ENCODE measurements at places on chromosomes 1 and 21. TPM values are rescaled to one million over a fixed set of nuclear protein-coding genes. Genes with fewer than 3 reads are reported as not detected.

The FLG2 gene
- not detected for total RNA-seq

DNA sequence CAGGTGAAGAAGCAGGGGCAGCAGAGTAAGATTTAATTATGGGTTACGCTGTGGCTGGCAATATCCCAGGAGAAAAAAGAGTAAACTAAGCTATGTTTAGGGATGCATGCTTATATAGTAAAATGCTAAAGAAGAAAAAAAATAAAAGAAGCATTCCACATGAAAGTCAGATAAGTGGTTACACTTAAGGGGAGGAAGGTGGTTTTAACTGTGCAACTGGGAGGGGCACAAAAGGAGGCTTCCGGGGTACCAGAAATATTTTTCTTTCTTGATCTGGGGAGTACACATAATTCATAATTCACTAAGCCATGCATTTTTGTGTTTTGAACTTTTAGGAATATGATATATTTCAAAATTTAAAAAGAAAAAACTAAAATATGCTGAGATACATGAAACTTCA, 39.5 kb downstream of the USP48 start:
- no peak overlapping the region for H3K27ac ChIP-seq
- no peaks in the 10 kb centered on the region for H3K4me1 ChIP-seq
- peaks cover 41% of the 10 kb centered on the region for H3K36me3 ChIP-seq
- no peak overlapping the region for H3K4me3 ChIP-seq

DNA sequence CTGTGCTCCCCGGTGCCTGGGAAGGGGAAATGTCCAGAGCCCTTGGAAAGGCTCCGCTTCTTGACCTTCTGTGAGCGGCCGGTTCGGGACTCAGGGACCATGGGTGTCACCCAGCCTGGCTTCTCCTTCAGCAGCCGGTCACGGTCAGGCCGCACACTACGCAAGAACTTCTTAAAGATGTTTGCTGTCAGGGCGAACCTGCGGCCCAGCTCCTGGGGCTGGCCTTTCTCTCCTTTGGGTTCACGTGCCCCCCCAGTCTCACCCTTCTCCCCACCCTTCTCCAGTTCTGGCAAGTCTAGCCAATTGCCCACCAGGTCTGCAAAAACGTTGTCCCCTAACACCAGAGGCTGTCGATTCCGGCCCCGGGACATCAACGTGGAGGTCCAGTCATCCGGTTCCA, 12.1 kb downstream of the INKA2 start:
- no peak overlapping the region for H3K4me3 ChIP-seq
- H3K27me3 ChIP-seq = no peaks in the 10 kb centered on the region
- H3K4me1 ChIP-seq = peaks cover 21% of the 10 kb centered on the region
- no peak for DNase-seq

- no peaks in the 10 kb centered on the region for H3K4me1 ChIP-seq
- peaks cover 47% of the 10 kb centered on the region for H3K36me3 ChIP-seq
- no peak overlapping the region for H3K4me3 ChIP-seq
- H3K27ac ChIP-seq = no peak overlapping the region
These were observed 23.0 kb downstream of the IVNS1ABP start for GRCh38 chr1:185293967-185294542.

DNA sequence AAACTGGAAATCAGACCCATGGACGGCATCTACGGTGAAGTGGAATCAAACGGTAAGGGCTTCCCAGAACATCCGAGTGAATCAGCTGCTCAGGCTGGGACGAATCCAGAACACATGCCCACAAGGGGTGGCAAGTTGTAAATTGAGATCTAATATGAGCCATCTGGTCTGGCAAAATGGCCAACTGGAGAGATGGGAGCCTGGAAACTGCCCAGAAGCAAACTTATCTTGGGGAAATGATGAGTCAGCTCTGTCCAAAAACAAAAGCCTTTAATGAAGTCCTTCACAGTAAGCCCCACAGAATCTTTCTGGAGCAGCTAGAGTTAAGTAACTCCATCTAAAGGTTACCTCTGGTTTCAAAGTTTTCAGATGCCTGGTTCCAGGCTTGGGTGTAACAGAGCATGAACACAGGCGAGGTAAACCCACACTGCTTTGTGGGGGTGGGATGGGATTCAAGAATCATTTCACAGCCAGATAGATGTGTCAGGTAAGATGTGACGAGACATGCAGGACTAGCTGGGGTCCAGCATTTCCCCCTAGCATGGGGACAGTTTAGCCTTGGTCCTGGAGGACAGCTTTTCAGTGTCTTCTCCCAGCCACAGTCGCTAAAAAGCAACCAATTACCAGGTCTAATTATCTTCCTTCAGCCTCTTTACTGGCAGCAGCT, 10.5 kb upstream of the SRP9 start:
- DNase-seq = no peak
- H3K4me3 ChIP-seq = no peak overlapping the region
- no peaks in the 10 kb centered on the region for H3K4me1 ChIP-seq
- peaks cover 1% of the 10 kb centered on the region for H3K27me3 ChIP-seq
- H3K36me3 ChIP-seq = no peaks in the 10 kb centered on the region

DNA sequence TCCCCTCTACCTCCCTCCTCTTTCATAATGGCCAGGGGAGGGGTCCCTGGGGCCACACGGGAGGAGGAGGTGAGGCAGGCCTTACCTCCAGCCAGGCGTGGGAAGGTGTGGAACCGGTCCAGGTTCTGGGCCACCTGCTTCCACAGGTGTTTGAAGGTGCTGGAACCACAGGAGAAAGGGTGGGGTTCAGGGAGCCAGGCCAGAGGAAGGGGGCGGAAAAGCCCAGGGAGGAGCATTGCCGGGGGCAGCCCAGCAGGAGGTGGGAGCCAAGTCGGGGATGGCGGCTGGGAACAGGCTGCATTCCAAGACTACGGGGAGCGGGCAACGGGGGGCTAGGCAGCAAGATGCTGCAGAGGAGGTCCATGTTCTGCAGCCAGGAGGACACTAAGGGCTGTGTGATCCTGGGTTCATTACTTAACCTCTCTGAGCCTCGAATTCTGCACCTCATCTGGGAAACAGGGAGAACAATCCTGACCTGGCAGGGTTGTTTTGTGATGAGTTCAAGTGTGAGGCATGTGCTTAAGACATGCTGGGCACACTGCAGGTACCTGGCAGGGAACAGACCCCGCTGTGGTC, 19.8 kb upstream of the TAS1R2 start:
- no peak overlapping the region for H3K4me3 ChIP-seq
- H3K4me1 ChIP-seq = no peaks in the 10 kb centered on the region
- no peak overlapping the region for H3K27ac ChIP-seq

DNA sequence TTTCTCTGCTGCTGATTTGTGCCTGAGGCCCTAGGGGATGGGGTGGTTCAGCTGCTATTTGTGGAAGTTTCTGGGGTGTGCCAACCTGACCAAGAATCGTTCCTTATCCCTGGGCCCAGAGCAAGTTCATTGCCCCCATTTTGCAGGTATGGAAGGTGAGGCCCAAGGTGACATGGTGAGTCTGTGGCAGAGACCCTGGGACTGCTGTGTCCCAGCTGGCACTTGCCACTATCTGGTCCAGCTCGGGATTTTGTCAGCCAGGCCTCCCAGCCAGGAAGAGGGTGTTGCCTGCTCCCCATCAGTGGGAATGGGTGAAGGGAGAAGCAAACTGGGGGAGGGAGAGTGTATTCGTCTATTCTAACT, 18.9 kb upstream of the LRP8 start:
- no peak overlapping the region for H3K4me3 ChIP-seq
- H3K27me3 ChIP-seq = no peaks in the 10 kb centered on the region
- no peak for DNase-seq
- no peak overlapping the region for H3K27ac ChIP-seq
- H3K4me1 ChIP-seq = no peaks in the 10 kb centered on the region

GRCh38 chr1:201358596-201358995, 18.9 kb downstream of the TNNT2 start:
- no peak overlapping the region for H3K4me3 ChIP-seq
- DNase-seq = no peak
- no peak overlapping the region for H3K27ac ChIP-seq
- H3K27me3 ChIP-seq = no peaks in the 10 kb centered on the region
- H3K4me1 ChIP-seq = no peaks in the 10 kb centered on the region
- H3K36me3 ChIP-seq = no peaks in the 10 kb centered on the region

Data from CD4-positive, alpha-beta T cell (primary cell).